ENCODE measurements at places on chromosomes 1 and 21.

DNA sequence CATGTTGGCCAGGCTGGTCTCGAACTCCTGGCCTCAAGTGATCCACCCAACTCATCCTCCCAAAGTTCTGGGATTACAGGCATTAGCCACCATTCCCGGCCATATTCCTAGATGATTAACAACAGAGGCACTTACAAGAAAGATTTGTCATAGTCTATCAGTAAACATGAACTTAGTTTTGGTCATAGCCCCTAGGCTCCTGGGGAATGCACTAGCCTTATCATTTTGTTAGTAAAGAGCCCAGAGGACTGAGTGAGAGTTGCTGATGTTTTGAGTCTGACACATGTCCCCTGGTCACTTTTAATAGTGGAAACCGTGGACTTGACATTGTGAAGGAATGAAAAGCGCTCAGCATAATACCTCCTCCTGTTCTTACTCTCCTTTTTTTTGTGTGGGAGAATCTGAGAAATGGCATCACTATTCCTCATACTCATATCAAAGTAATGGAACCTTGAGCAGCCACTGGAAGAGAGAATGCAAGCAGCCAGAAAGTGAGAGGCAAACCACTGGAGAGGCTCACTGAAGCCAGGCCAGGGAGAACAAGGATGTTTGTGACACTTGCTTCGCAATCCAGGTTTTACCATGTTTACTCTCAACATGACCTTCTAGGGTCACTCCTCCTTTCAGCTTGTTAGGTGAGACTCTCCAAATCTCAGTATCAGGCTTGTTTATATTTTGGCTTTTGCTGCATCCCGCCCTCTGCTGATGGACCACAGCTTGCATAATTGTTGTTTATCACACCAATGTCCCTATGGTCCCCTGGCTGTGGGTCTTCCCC lies 14.8 kb downstream of the ATP1B1 start:
- DNase-seq = no peak

DNA sequence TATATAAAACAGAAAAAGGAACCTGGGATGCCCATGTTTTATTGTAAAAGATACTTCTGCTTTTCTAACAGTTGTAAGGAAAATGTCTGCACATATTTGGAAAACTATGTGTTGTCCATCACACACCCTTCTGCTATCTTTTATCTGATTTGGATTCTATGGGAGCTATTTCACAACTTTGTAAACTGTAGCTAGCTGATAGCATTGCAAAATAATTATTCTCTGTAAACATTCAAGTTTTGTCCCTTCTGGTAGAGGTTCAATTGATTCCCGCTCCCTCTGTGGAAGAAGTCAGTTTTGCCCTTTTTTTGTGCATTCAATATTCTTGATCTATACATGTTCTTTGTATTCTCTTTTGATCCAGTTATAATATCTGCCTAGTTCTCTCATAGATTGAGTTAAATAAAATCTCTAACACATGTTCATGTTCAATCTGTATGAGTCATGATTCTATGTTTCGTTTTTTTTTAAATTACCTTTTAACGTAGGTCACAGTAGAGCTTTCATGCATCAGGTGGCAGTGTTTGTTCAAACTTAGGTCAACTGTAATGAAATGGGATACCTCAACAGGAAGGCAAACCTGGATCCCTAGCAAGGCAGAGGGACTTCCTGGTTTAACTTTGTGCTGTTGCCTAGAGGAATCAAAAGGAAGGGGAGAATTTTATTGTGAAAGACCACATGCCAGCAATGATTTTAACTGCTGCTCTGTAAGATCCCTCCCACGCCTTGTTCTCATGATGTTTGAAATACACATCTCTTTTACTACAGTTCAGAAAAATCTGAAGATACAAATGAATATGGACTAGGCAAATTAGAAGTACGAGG lies 26.0 kb upstream of the BCL9 start:
- no peak for DNase-seq

- peak; percentile 64 for DNase-seq
These were observed at the start of gene ARID4B for GRCh38 chr1:235327559-235328270. TSS of gene ARID4B (minus strand) at chr1:235328179. CDS start at chr1:235326919, 1,260 bp downstream.

DNA sequence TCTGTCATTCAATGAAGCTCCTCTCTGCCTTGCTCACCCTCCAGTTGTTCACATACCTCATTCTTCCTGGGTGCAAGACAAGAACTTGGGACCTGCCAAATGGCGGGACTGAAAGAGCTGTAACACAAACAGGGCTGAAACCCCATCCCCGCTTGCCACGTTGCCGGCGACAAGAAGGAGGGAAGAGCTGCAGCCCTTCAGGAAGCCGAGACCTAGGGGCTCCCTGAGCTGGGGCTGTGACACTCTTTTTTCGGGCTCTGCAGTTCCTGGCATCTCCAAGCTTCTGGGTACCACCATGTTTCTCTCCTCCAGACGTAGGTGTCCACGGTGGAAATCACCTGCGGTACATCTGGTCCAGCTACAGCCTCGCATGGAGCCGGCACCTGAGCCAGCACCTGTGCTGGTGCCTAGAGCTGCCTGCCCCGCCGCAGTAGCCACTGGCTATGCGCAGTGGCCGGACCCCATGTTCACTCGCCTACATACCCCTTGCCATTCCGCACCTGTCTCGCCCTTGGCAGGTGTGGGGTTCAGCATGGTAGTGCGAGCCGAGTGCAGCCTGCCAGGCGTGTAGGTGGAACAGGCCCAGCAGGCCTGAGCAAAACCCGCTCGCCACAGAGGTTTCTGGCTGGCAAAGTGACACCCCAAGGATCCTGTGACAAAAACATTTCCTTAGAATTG lies 367.0 kb upstream of the NEGR1 start:
- no peak for DNase-seq

DNA sequence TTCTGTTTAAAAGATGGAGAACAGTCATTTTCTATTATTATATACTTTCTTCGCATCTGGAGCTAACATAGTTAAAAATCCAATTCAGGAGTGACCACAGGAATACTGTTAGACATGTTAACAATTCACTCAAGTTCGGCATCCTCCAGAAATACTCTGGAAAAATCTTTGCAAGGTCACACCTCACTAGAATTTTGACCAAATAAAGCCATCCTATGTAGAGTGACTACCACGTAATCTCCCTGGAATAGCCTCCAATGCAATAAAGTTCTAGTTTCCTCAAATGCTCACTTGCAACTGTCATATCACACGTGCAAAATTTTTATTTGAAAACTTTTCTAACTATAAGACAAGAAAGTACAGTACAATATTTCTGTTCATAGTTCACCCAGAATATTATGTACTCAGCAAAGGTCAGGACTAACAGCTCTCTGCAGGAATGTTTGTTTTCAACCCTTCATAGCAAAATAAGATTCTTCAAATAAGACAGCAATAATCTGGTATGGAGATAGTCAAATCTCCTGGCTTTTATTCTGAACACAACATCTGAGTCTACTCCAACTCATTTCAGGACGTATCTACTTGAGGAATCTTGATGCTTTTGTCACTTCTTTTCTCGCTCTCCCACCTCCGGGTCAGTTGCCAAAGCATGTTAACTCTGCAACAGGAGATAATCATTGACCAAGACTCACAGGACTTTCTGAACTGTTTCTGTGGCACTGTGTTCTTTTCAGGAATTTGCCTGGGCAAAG lies 82.6 kb downstream of the GDAP2 start:
- no peak for DNase-seq

GRCh38 chr1:172466795-172467407 lies 23.0 kb upstream of the PIGC start:
- no peak for DNase-seq

- DNase-seq = no peak
These were observed 351.6 kb upstream of the NCAM2 start for GRCh38 chr21:20646431-20647165.

GRCh38 chr1:53092659-53093450 lies 30.8 kb downstream of the PODN start:
- DNase-seq = no peak

DNA sequence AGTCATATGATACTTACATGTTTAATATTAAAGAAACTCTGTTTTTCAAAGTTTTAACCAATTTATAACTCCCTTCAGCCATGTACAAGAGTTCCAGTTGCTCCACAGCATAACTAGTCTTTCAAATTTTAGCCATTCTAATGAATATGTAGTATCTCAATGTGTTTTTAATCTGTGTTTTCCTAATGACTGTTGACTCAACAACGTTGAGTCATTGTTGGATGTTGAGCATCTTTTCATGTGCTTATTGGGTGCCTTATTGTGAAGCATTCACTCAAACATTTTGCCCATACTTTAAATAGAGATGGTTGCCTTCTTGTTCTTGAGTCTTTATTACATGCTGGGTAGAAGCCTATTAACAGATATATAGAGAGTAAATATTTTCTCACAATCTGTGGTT lies 240.2 kb upstream of the LYPLAL1 start:
- DNase-seq = no peak

DNA sequence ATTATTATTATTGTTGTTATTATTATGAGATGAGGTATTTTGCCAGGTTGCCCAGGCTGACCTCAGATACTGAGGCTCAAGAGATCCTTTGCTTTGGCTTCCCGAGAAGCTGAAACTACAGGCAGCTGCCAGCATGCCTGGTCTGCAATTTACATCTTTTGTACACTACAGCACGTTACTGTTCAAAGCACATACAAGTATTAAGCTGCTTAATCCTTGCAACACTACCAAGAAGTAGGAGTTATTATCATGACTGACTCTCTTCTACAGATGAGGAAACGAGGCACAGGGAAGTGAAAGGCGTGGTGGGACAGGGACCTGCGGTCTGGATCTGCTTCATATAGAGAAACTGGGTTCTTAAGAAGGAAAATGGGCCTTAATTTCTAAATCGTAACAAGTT lies 11.6 kb downstream of the ERG start:
- DNase-seq = no peak

GRCh38 chr1:68339505-68339904 lies 107.2 kb upstream of the WLS start:
- DNase-seq = no peak

DNA sequence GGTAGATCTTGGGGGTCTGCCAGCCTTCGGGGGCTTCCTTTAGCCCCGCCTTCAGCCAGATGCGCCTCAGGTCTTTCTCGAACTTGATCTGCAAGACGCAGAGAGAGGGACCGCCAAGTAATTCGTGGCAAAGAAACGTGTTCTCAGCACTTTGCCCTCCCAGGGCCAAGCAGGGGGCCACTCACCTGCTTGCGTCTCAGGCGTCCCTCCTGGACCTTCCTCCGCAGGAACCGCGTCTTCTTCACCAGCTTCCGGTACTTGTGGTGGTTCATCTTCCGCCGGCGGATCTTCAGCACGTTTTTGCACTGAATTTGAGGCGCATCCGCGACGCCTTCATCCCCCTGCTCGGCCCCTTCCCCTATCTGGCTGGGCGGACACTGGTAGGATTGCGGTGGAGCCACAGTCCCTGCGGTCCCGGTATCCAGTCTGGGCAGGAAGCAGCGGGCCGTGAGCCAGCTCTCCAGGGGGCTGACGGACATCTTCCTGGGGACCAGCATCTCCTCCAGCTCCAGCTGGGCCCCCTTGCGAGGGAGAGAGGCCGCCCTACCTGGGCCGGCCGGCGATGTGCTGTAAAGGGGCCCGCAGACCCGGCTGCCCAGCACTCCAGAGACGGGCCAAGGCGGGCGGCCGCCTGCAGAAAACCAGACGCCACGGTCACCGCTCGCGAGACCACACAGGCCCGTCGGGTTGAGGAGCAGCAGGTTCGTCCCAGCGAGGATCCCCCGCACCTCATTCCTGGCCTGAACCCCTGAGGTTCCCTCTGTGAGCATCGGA lies 1.0 kb downstream of the AURKAIP1 start:
- no peak for DNase-seq

- no peak for DNase-seq
These were observed 181.3 kb downstream of the ATP6V1G3 start for GRCh38 chr1:198359024-198359653.

- no peak for DNase-seq
These were observed 220.7 kb downstream of the HLX start for GRCh38 chr1:221099747-221100595.

GRCh38 chr1:145858238-145858900 lies 512 bp downstream of the PIAS3 start:
- DNase-seq = peak; percentile 72

GRCh38 chr1:82836973-82837680 lies 1036.4 kb downstream of the ADGRL2 start:
- no peak for DNase-seq

- DNase-seq = peak; percentile 61
These were observed 32.3 kb downstream of the AGT start for GRCh38 chr1:230681599-230681998.

GRCh38 chr1:29590583-29591565 lies 354.6 kb downstream of the PTPRU start:
- no peak for DNase-seq

DNA sequence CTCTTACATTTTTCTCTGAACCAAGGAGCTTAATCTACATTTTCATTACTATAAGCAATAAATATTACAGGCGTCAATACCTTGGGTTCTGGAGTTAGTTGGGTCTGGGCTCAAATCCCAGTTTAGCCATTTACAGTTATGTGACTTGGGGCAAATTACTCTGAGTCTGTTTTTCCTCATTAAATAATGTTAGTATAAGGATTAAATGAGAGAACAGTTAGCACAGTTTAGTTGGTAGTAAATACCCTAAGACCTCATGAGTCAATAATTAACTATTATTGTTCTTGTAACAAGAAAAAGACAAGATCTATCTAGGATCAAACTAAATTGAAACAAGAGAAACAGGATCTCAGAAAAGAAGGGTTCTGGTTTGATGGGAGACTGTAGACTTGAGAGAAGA lies 4.6 kb downstream of the C1orf116 start:
- no peak for DNase-seq

- DNase-seq = no peak
These were observed 45.9 kb downstream of the FAAP20 start for GRCh38 chr1:2148691-2149090.

DNA sequence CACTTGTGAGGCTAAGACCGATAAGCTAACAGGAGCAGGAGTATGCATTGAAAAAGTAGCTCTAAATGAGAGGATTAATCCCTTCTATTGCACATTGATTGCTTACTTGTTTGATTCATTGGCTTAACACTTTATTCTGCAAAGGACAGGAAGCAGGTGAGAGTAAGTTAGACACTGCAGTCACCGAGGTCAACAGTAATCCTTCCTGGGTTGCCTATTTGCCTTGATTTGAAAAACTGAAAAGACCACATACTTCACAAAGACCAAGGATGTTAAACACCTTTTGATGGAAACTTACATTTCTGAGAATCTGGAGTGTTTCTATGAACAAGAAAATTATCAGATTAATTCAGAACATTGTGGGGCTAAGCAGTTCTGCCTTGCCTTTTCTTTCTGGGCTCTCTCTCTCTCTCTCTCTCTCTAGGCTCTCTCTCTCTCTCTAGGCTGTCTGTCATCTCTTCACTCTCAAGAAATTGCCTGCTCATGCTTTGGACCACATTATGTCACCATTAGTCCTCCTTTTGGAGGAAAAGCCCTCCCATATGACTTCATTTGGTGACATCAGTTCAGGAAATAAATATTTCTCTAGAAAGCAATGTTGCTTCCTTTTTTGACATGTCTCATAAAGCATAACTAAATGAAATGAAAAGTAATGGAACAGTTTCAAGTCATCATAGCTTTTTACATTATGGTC lies 103.8 kb downstream of the TNFSF18 start:
- DNase-seq = no peak
